ENCODE measurements at places on chromosomes 12 and 14. TPM values are rescaled to one million over a fixed set of nuclear protein-coding genes. Genes with fewer than 3 reads are reported as not detected.

GRCh38 chr14:78412475-78412874 is 242.3 kb downstream of the NRXN3 start:
- DNase-seq = no peak

GRCh38 chr12:116319898-116320621 is 42.6 kb upstream of the MED13L start:
- DNase-seq = no peak

- no peak for DNase-seq
These were observed 115.9 kb downstream of the MED13L start for GRCh38 chr12:116161588-116161987.

DNA sequence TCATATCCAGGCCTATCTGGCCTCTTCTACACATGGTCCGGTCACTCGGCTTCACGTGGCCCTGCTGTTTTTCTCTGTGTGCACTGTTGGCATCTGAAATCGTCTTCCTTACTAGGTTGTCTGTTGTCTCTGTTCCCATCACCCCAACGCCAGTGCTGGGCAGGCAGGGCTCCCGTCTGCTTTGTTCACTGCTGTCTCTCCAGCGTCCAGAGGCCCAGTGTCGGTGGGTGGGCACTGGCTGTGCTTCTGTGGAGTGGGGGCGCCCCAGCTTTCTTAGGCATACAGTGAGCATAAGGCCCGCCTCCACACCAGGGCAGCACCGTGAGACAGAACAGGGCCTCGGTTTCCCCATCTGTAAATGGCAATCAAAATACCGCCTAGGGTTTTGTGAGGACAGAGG is 153.1 kb downstream of the BCL11B start:
- peak; percentile 32 for DNase-seq

The NTF3 gene
- total RNA-seq = 21.8 TPM
